D721Med (cell line): ENCODE measurements at places on chromosomes 5 and 9.

DNA sequence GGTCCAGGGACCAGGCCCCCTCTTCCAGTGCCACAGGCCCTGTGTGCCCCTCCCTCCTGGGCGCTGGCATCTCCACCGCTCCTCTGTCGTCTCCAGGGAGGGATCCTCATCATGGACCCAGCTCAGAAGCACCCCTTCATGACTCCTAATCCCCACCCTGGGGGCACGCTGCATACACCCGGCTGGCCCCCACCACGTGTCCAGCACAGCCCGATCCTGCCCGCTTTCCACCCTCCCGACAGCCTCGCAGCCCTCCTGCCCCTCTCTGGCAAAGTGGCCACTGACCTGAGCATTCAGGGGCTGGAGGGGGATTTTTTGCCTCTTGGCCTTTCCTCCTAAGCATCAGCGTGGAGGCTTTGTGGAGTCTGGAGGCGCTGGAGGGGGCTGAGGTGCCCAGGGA, 1.4 kb downstream of the CCDC187 start:
- no peak for DNase-seq

DNA sequence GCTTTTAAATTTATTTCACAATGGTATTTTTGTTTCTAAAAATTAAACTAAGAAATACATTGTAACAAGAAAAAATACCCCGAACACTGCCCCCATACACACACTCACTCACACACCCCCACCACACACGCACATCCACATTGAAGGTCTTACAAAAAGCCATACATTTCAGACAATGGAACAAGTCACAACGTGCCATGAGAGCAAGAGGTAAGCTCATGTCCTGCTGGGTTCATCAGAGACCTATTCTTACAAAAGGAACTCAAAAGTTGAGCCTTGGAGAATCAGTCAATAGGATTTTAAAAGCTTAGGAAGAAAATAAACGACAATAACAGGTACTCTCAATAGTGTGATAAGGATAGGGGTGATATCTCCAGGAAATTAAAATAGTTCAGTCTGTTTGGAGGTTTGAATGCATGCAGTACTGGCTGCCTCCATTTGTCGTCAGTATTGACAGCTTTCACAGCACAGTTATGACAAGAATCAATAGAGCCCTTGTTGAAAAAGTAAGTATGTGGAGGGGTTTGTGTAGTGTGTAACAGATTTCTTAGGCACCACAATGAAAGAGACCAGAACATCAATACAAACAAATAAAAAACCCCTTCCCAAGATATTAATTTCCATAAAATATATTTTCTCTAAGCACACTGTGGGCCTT, 1826.2 kb upstream of the CDH6 start:
- no peak for DNase-seq

DNA sequence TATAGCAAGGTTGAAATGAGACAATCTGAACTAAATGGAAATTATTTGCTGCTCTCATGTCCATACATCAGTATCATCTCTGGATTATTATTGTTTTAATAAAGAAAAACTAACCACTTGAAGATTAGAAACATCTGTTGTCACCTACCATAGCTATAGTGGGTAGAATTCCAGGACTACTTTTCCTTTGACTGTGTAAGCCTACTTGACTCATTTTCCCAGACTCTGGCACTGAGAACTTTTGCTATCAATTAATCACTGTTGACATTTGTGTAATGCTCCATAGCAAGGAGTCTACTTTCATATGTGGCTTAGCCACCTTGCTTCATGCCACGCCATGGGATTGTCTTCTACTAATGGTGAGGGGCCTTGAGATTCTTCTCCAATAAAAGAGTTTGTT, 59.9 kb upstream of the ARRDC3 start:
- no peak for DNase-seq

- DNase-seq, result no peak
These were observed 55.3 kb upstream of the POU4F3 start for GRCh38 chr5:146283344-146283761.

GRCh38 chr9:133986061-133986460, 6.1 kb downstream of the VAV2 start:
- DNase-seq, result no peak

DNA sequence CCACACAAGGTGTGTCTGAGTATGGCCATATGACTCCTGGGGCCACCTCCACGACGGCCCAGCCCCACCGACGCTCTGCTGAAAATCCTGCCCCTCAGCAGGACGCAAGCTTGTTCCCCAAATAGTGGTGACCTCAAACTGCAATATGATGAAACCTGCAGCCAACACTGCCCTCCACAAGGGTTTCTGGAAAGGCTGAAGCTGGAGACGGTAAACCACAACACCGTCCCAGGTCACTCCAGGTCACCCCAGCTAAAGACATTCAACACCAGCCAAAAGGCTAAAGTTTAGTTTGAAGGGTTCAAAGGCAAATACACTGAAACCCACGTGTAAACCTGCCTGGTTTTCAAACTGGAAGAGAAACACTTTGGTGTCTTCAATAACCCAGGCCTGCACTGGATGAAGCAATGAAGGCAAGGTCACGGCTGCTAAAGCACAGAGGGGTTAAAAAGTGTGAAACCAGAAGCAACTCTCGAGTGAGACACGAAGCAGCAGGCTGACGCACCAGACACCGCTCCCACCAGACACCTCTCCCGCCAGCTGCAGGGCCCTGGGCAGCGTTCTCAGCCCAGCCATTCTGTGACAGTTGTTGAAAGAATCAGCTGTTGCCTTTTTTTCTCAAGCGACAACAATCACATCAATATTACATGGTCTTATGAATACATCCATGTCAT, 1.8 kb upstream of the LHX3 start:
- no peak for DNase-seq

GRCh38 chr5:78649861-78650496, 1.4 kb upstream of the LHFPL2 start:
- no peak for DNase-seq

DNA sequence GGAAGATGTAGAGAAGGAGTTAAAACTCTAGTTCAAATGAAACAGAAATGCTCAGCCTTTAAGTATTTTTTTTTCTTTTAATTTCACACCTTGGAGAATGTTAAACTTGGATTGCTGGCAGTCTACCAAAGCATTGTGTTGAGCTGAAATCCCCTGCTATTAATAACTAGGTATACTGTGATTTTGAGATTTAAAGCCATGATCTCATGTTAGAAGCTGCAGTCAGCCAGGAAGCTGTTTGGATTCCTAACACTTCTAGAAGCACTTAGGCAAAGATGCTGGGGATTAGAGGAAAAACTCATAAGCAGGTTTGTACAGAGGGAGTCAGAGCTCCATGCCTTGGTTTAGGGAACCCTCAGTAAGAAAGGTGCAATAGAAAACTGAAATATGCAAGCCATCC, 141.4 kb downstream of the KIF4B start:
- no peak for DNase-seq

GRCh38 chr9:70322096-70322495, 63.3 kb downstream of the SMC5 start:
- no peak for DNase-seq

DNA sequence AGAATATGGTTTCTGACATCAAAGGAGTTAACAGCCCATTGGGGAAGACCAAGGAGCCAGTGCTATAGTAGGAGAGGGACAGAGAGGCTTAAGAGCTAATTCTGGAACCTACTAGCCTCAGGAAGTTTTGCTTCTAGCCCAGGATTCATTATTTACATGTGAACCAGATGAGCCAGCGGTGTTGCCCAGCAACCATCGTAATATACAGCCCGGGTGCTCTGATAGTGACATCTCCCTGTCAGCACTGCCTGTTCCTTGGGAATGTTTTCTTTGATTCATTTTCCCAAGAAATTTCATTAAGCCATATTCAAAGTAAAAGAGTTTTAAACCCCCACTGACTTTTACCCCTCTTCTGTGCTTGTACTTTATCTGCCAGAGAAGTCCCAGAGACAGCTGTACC, 217.4 kb upstream of the ADAMTSL1 start:
- no peak for DNase-seq

GRCh38 chr5:96293966-96294883, 138.8 kb downstream of the PCSK1 start:
- no peak for DNase-seq

GRCh38 chr5:157900644-157901043, 41.7 kb upstream of the CLINT1 start:
- DNase-seq, result no peak

DNA sequence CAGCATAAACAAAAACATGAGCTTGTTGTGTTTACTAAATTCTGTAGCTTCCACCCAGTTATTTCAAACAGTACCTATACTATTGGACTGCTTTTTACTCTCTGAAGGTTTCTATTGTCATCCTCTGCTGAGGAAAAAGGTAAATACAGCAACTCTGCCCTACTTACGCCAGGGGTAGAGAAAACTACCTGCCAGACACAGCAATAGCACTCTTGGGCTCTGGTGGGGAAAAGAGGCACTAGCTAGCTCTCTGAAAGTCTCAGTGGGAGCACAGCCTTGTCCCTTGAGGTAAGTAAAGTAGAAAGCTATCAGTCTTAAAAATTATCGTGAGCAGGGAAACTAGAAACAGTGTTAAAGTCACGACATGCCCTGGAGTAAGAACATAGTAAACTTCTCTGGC, 3.7 kb downstream of the HCN1 start:
- DNase-seq, result no peak
